ENCODE measurements at places on chromosomes 6 and 20. TPM values are rescaled to one million over a fixed set of nuclear protein-coding genes. Genes with fewer than 3 reads are reported as not detected.

DNA sequence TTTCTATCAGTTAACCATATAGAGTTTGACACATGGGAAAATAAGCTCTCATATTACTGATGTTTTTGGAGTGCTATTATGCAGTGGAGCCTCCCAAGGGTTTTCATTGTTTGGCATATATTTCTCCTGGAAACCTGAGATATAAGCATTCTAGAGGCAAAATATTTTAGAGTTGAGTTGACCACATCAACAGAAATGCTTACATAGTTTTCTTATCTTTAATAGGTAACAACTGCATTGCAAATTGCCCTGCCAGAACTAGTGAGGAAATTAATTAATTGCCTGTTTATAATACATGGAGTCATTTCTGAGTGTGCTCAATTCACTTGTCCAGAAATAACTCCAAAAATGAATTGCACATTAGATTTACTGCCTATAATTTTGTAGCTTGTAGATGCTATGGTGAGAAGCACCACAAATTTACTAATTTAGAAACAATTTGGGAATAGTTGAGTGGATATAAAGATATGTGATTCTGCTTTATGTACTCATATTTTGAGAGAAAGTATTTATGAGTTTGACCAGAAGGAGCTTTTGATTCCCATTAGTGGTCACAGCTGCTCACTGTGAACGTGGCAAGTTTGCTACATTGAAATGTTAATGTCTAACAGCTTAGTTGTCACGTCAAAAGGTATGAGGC is 288.7 kb downstream of the CD109 start:
- no peak overlapping the region for H3K4me3 ChIP-seq
- DNase-seq = no peak
- H3K4me1 ChIP-seq = no peaks in the 10 kb centered on the region
- H3K27me3 ChIP-seq = no peaks in the 10 kb centered on the region

- H3K27ac ChIP-seq = no peak overlapping the region
- peaks cover 2% of the 10 kb centered on the region for H3K36me3 ChIP-seq
- DNase-seq = no peak
- peaks cover 3% of the 10 kb centered on the region for H3K4me1 ChIP-seq
Observed at GRCh38 chr6:163525926-163526325, 111.4 kb downstream of the QKI start.

GRCh38 chr20:34676642-34677373 is at the start of gene PIGU:
PIGU (minus strand) TSS chr20:34677092; CDS start chr20:34677085, 7 bp downstream.
- peak within 1 kb of the TSS; percentile 62 for H3K27ac ChIP-seq
- no peaks in the 10 kb centered on the region for H3K27me3 ChIP-seq
- H3K4me1 ChIP-seq = peaks cover 28% of the 10 kb centered on the region
- peak; percentile 92 for DNase-seq

DNA sequence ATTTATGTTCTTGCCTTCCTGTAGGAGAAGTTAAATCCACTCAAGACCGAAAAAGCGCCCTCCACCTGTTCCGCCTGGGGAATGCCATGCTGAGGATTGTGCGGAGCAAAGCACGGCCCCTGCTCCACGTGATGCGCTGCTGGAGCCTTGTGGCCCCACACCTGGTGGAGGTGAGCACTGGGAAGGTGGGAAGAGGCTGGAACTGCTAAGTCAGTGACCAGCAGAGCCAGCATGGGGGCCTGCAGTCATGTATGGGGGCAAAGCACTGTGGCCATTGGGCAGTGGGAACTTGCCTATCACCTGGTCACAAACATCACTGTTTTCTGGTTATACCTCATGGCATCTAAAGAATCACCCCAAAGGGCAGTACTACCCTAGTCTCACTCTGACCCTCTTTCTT is 78.5 kb upstream of the PBOV1 start:
- no peaks in the 10 kb centered on the region for H3K4me1 ChIP-seq
- DNase-seq = no peak
- H3K4me3 ChIP-seq = no peak overlapping the region

DNA sequence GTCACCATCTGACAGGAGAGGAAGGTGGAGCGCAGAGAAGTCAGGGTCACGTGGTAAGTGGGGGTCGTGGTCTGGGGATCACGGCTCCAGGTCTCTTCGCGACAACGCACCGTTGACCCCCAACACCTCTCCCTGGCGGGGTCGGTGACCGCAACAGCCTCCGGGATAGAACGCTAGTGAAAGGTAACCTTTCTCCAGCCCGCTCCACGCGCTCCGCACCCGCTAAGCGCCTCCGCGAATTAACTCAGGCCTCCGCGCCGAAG is 600 bp upstream of the SYNJ2 start:
- no peak overlapping the region for H3K27ac ChIP-seq
- no peak for DNase-seq
- H3K4me3 ChIP-seq = peak overlapping the region; percentile 82
- no peaks in the 10 kb centered on the region for H3K36me3 ChIP-seq
- H3K4me1 ChIP-seq = peaks cover 41% of the 10 kb centered on the region
- peaks cover 28% of the 10 kb centered on the region for H3K27me3 ChIP-seq

DNA sequence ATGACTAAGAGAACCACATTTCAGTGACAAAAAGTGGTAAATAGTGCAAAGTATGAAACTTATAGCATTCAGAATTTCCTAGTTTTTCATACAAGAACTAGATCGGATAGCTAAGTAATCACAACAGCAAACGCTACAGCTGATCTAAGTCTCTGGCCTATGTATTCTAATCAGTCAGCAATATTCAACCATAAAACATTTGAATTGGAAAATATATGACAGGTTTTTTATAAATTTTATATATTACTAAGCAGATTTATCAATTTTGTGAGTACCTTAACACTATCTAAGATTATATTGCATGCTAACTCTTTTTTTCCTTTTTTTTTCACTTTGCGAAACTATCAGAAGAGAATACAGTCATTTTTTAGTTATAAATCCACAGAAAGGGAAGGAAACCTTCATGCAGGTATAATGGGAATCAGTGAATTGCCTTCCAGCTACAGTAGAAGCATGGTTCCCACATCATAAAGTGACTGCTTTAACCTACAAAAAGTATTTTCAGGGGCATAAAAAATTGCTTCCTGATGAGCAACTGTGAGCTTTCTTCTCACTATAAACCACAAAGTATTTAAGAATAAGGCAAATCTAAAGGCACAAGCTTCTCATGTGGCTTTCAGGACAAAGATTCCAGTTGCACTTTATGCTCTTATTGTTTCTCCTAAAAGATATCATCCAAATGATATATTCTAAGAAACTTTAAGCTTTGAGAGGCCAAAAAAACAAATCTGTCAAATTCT is 74.0 kb upstream of the GJE1 start:
- H3K27ac ChIP-seq = no peak overlapping the region
- H3K27me3 ChIP-seq = no peaks in the 10 kb centered on the region
- H3K36me3 ChIP-seq = no peaks in the 10 kb centered on the region
- H3K4me3 ChIP-seq = no peak overlapping the region
- DNase-seq = no peak

DNA sequence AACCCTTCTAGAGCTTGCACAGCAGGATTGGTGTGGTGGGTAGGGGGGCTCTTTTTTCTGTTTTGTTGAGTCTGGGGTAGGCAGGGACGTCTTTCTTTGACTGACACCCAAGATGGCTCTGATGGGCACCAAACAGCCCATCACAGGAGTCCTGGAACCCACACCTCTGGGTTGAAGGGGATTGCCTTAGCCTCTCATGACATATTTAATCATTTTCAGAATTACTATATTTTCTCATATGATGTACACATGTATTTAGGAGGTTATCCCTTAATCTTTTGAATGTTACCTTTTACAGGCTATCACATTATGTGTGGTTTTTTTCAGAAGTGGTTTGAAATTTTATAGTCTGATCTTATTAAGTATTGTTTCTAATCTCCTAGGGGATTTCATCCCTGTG is 64.6 kb downstream of the RPP40 start:
- peaks cover 75% of the 10 kb centered on the region for H3K36me3 ChIP-seq
- H3K4me3 ChIP-seq = no peak overlapping the region
- no peaks in the 10 kb centered on the region for H3K27me3 ChIP-seq

DNA sequence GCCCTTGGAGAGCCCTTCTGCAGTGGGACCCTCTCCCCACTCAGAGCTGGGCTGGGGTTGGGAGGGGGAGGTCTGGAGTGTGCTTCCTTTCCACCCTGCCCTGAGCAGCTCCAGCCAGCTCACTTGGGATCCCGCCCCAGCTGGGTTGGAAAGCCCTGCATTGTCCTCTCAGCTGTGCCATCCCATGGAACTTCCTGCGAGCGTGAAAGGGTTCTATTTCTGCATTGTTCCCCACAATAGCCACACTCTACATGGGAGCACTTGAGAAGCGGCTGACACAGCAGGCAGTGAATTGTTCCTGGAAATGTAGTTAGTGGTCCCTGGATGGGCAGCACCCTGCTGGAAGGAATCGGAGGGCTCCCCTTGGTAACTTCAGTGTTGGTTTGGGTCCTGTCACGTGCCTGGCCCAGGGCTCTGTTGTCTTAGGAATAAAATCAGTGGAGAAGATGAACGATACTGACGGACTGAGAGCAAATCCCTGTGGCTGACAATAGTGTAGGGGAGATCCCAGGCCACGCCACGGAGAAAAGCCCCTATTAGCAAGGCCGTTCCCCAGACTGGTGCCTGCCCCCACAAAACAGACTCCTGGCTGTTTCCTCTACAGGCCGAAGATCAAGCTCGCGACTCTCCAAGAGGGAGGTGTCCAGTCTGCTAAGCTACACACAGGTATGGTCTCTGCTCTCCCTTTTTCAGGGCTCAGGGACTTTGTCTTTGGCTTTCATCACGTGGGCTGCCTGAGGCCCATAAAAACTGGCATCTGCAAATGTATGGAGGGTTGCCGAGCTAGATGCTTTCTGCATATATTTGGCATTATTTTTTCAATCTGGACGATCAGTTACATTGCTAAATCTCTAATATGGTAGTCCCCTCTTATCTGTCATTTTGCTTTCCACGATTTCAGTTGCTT is 18.8 kb downstream of the DNMT3B start:
- no peak overlapping the region for H3K27ac ChIP-seq
- H3K4me3 ChIP-seq = no peak overlapping the region
- no peak for DNase-seq
- no peaks in the 10 kb centered on the region for H3K4me1 ChIP-seq

Gene MAS1
- polyA plus RNA-seq = not detected

Gene RNF5
- polyA plus RNA-seq = 83.5 TPM

Gene TEAD3
- polyA plus RNA-seq = not detected

All from CD14-positive monocyte (primary cell).